Stimulated activated CD8-positive, alpha-beta memory T cell treated with anti-CD3 and anti-CD28 coated beads, Interleukin-4, amount 100 ng/mL, for 48 hours (primary cell): ENCODE measurements at places on chromosomes 6 and 20.

- DNase-seq, result no peak
Observed at GRCh38 chr6:15143086-15143485, 102.8 kb upstream of the JARID2 start.

DNA sequence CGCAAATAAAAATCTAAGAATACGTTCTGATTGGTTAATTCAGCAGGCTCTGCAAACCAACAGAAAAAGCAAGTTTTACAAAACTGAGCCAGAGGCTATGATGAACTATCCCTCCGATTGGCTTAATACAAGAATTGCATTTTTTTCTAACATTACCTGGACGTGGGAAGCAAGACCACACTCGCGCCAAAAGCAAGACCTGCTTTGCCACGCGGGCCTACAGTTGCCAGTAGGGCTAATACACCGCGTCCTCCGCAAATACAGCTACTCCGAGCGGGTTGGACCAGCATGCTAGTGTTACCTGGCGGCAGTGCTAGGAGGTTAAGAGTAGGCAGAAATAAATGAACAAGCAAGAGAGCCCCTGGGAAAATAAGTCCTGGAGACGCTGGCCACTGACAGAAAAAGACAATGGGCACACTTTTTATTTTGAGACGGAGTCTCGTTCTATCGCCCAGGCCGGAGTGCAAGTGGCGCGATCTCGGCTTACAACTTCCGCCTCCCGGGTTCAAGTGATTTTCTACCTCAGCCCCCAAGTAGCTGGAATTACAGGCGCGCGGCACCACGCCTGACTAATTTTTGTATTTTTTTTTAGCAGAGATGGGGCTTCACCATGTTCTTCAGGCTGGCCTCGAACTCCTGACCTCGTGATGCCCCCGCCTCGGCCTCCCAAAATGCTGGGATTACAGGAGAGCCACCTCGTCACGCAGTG lies 131.9 kb upstream of the BTN3A2 start:
- peak; percentile 63 for DNase-seq

DNA sequence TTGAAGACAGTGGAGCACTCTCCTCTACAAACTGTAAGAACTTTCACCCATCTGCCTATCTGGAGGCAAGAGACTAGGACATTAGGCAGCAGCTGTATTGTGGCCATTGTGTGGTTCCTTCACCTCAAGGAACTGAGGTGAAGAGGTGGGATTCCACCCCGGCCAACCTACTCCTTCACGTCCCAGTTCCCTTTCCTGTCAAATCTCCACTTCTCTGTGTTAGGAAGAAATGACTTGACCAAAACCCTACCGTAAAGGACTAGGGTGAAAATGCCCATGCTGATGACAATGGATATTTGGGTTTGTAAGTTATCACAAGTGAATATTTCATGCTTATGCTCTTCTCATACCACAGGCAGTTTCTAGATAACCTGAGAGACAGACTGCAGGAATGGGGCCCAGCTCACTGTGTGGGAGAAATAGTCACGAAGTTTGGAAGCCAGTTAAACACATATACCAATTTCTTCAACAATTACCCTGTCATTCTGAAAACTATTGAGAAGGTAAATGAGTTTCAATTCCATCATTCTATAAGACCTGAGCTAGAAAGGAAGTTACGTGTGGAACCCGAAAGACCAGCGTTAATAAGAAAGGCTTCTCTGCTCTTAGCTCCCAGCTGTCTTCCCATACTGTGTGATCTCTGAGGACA lies 86.6 kb downstream of the ECT2L start:
- no peak for DNase-seq

DNA sequence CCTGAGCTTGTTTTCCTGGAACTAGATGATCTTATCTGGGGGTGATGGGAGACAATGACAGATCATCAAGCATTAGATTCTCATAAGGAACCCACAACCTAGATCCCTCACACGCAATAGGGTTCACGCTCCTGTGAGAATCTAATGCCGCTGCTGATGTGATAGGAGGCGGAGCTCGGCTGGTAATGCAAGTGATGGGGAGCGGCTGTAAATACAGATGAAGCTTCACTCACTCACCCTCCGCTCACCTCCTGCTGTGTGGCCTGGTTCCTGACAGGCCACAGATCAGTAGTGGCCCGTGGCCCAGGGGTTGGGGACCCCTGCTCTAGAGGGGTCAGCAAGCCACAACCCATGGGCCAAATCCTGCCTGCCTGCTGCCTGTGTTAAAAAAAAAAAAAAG lies 435.9 kb downstream of the CD83 start:
- DNase-seq, result no peak

DNA sequence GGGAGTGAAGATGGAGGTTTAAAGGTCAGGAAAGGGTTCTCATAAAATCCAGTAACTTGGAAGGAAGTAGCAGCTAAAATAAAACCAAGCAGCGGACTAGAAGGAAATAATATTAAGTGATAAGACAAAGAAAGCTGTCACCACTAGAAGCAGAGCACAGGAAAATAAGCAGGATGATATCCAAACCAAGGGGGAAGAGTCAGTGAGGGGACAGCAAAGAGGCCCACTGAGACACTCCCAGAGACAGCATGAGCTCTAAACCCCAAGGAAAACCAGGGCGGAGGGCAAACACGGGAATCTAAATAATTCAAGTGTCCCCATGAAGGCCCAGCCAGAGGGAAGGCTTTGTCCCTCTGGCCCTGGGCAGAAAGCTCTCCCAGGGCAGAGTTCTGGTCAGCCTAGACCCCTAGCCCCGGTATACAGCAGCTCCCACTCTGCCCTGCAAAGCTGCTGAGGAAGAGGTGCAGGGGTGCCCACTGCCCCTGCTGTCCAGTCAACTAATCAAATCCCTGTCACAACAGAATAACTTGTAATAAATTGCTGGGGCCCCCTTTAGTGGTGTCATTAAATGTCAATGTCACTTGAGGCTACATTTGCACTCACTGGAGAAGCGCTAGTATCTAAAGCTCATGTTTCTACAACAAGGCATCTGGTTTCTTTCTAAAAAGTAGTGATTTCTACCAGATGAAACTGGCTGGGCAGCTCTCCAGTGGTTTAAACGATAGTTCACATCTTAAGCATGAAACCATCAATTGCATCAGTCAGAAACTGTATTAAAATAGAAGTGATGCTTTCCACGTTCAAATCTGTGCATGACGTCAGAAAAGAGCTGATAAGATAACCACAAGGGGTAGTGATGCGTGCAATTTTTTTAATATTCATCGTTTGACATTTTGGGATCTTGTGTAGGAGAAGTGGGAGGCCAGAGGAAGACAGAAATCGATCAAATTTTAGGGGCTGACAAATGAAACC lies 13.6 kb downstream of the PDE10A start:
- no peak for DNase-seq

DNA sequence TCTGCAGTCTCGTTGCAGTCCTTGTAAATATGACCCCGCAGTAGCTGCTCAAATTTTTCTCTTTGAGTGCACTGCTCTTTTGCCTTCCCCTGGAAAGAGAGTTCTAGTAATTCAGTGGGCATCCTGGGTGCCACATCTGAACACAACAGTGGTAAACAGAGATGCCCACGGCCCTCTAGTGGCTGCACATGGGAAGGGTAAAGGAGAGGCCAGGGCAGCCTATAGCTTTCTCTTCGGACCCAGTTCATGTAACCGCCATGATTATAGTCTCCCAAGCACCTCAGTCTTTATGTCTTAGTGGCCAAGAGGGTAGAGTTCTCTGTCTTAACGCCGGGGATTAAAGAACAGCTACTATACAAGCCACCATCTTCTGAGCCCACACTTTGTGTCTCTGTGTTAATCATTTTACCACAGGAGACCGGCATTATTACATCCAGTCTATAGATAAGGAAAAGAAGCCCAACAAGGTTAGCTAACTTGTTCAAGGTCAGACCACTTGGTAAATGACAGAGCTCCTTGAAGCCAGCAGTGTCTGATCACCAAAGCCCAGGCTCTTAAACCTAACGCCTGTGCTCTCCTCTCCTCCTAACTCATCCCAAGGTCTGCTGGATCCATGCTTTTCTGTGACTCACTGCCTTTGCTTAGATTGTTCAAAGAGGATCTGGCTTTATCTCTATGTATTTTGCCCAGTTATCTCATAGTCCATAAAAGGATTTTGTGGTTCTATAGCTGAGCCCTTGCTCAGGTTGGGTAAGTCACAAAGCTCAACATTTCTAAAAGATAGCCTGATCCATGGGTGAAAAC lies 81.8 kb downstream of the ISM1 start:
- DNase-seq, result peak; percentile 63

- no peak for DNase-seq
Observed at GRCh38 chr6:39493777-39494176, 171.3 kb upstream of the KCNK16 start.
